ENCODE measurements at places on chromosomes 4 and X. TPM values are rescaled to one million over a fixed set of nuclear protein-coding genes. Genes with fewer than 3 reads are reported as not detected.

DNA sequence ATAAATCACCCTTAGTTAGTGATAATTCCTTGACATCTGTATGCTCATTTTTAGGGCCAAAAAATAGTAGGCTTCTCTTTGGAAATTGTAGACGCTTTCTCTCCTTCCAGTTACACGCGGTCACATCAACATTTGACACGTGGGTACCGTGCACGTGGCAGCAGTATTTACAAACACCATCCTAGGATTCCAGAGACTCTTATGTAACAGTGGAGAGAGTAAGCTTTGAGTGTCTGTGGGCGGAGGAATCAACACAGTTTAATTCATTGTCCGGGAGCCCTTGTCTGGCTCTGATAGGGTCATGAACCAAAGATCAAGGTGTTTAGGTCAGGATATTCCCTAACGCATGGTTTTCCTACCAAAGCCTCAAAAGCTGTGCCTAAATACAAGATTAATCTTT is 12.2 kb downstream of the TET2 start:
- no peak for DNase-seq

DNA sequence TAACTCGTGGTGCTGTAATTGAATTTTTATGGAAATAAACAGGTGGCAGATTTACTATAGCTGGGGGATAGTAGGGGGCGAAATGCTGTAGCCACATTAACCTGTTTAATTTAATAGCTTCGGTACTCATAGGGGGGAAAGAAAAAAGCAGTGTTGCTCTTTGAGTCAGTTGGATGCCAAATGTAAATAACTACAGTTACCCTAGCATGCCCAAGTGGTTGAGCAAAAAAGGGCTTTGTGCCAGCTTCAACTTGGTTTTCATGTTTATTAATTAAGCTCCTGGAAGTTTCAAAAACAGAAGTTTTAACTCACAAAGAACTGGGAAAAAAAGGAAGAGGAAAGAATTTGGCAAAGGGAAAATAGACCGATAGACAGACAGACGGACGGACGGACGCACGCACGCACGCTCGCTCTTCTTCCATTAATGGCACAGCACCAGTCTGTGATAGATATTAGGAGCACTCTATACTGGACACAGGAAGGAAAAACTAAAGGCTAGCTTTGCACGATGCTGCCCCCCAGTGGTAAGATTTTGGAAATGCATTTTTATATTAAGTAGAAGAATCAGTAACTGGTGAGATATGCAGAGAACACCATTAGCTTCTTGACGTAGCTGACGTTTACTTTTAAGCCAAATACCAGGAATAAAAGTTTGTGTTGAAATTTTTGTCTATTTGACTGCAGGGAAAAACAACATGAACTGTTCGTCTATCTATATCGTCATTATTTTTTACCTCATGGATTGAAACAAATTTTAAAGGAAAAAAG is 151.8 kb downstream of the SLC7A11 start:
- DNase-seq: peak; percentile 61

GRCh38 chrX:101450961-101451360 is 34.3 kb upstream of the ARMCX4 start:
- DNase-seq: no peak

DNA sequence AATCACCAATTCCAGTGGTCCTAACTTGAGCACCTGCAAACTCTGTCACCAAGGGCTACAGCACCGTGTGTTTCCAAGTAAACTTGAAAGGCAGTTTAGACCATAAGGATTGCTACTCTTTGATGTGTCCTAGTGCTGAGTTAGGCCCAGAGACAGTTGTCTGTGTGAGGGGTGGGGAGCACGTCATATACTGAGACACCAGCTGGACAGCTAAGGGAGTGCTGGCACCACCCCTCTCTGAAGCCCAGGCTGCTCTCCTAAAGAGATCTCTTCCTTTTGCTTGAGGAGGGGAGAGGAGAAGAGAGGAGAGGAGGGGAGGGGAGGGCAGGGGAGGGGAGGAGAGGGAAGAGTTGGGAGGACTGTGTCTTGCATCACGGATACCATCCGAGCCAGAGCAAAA is 218.7 kb upstream of the TACR3 start:
- DNase-seq: no peak

- DNase-seq: no peak
Observed at GRCh38 chr4:1374706-1375045, 27.7 kb downstream of the UVSSA start.

The TMSB15C gene
- not detected for total RNA-seq

- DNase-seq: no peak
Observed at GRCh38 chr4:46372878-46373277, 17.1 kb downstream of the GABRA2 start.

DNA sequence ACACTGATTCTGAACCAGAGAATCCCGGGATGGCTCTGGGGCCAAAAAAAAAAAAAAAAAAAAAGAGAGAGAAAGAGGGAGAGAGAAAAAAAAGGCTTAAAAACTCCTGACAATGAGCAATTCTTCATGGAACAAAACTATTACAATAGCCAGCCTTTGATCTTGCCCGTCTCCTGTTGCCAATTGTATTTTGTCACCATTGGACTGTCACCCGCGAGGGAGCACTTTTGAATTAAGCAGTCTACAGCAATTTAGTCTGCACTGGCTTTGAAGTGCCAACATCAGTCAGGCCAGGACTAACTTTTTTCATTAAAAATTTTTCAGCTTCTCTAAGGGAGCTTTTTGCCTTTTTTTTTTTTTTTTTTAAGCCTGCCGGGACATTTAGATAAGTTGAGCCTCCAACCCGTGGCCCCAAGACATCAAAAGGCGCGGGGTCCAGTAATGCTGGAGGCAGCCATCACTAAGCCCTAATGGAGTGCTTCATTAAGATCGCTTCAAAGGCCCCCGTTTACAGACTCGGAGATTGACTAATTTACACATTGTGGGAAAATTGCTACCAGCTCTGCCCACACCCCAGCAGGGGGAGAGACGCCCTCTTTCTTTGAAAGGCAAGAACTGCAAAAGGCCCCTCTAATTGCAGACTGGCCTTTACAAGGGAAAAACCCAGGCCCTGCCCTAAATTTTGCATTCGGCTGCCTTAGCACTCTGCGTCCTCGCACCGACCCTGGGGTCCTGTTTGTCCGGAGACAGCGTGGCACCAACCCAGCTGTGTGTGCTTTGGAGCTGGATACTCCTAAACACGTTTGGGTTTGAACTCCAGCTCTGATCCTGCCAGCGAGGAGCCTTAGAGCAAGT is 98.1 kb upstream of the MSX1 start:
- DNase-seq: no peak

DNA sequence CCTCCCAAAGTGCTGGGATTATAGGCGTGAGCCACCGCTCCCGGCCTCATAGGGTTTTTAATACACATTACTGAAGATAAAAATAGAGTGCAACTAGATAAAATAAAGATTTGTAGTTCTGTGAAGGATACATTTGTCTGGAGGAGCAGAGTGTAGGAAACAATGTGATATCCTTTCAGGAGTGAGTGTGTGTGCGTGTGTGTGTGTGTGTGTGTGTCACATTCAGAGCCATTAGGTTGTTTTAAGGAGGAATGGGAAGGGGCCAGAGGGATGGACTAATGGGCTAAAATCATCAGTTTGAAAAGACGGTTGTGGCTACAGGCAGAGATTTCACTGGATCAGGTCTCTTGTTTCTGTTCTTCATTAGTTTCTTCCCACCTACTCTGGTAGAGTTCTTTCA is 40.0 kb downstream of the RBPJ start:
- DNase-seq: no peak

The ELF4 gene
- total RNA-seq: 60.3 TPM

The CC2D2A gene
- 7.0 TPM for total RNA-seq

DNA sequence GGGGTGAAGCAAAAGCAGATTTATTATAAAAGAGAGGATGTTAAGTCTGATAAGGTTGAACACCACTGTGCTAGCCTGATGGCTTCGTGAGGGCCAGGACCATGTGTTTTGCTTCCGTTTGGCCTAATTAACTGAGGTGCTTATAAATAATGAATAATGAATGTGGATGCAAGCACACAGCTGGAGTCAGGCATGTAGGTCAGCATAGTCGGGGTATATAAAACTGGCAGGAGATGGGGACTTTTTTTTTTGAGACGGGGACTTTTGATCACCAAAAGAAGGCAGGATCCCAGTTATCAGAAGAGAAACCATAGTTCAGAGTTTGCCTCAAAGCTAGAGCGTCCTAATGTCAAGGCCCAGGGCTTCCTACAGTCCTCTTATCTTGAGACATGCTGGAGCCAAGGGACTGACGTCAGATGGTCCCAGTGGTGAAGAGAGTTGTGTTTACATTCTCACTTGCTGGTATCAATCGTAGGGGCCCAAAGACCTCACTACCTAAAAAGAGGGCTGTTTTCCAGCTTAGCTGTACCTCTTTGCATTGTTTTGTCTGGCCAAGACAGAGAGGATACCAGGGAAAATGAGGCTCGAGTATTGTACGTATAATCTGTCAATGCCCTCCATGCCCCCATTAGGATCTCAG is 50.4 kb downstream of the RTL9 start:
- DNase-seq: no peak

The FRG1 gene
- total RNA-seq: 34.2 TPM

The ZNF595 gene
- 9.3 TPM for total RNA-seq

DNA sequence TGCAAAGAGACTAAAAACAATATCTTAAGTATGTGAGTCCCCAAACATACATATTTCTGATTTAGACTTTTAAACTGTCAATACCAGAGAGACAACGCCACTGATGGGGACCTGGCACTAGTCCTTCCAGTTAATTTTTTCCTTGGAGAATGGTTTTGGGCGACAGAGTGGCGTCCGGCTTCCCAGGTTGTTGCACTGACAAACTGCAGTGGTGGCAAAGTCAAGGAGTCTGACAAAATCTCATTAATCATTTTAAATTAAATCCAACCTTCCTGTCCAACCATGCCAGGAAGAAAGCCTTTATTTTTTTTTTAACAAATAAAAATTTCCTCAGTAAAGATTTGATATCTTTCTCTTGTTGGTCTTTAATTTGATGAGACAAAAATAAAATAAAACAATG is 52.8 kb downstream of the FBXO8 start:
- no peak for DNase-seq

DNA sequence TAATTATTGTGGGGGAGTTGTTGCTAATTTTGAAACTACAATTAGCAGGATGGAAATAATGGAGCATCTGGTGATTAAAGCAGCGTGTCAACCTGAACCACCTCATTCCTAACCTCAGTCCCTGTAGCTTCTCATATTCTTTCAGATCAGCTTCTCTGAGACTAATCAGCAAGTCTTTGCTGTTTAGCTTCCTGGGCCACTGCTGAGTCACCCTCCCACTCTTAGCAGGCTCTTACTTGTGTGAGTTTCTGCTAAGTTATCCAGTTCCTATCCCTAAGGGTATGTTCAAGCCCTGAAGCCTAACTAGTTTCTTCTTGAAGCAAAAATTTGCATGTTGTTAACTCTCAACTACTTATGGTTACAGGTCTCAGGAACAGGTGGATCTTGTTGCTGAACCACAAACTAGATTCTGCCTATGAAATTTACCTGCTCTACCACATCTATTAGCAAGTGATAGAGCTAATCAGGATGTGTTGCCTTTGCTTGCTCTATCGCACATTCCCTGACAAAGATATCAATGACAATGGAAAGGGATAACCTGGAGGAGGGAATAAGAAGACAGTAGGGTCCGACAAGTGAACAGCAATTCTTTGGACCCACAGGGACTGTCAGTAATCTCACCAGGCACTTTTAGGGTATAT is 134.2 kb downstream of the EIF4E start:
- DNase-seq: peak; percentile 69

The AMBN gene
- not detected for total RNA-seq
